HTR-8/SVneo (cell line): ENCODE measurements at places on chromosomes 3 and 15.

- DNase-seq, result peak; percentile 25
These were observed 14.8 kb downstream of the MYL3 start for GRCh38 chr3:46848271-46849044.

- DNase-seq, result no peak
These were observed 22.6 kb downstream of the DNASE1L3 start for GRCh38 chr3:58188173-58188564.

- DNase-seq, result peak; percentile 27
These were observed 47.1 kb upstream of the CTDSPL start for GRCh38 chr3:37814547-37814946.

DNA sequence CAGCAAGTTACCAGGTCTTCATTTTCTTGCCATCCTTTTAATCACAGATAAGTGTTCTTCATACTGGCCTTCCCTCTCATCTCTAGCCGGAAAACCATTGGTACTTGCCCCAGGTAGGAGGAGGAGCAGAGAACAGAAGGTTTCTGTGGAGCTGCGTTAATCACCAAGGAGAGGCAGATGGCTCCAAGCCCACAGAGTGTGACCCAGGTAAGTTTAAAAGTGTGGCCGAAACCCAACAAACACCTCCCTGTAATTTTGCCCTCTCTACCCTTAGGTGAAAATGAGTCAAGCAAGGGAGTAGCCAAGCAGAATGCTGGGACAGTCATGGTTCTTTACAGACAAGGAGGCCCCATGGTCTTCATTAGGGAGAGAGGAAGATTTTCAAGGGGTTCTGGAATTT lies 37.3 kb downstream of the NFKBIZ start:
- no peak for DNase-seq

DNA sequence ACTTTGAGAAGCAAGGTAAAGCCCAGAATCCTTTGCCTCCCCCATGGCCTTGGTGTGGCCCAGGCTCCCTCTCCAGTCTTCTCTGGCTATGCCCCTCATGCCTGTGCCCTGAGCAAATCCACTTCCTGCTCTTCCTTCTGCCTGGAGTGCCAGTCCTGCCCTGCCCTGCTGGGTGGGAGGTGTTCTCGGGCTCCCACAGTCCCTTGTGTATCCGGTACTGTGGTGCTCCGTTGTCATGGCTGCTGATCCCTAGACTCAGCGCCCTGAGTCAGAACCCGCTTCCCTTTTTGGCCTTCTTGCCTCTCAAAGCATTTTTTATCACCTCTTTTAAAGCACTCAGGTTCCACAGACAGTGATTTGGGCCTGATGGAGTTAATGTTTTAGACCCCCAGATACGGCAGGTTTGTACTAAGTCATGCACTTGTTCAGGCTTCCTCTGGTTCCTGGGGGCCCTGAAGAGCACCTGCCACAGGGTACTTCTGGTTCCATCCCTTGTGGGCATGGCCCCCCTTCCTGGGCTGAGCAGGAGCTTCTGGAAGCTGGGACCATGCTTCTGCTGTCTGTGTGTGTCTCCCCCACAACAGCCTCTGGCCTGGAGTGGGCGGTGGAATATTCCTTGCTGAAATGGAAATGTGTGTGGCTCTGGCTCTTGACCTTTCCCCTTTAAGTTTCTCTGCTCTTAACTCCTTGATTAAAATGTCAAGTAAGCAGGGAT lies 29.6 kb upstream of the ADAMTS7 start:
- DNase-seq, result no peak

GRCh38 chr3:50708620-50709019 lies 33.9 kb downstream of the DOCK3 start:
- no peak for DNase-seq

DNA sequence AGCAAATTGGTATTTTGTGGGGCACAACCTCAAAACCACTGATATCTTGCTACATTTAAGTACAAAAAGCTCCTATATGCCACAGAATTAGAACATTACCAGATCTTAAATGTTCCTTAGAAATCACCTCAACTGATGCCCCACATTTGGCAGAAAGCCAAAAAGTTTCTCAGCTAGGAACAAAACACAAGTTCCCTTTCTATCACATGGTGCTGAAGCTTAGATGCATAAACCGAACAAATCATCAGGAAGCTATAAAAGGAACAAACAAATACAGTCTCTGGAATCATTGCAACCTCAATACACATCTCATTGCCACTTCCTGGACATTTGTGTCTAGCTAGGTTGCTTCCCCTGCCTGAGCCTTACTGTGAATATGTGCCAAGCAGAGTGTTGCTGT lies 492.6 kb downstream of the LPP start:
- no peak for DNase-seq

DNA sequence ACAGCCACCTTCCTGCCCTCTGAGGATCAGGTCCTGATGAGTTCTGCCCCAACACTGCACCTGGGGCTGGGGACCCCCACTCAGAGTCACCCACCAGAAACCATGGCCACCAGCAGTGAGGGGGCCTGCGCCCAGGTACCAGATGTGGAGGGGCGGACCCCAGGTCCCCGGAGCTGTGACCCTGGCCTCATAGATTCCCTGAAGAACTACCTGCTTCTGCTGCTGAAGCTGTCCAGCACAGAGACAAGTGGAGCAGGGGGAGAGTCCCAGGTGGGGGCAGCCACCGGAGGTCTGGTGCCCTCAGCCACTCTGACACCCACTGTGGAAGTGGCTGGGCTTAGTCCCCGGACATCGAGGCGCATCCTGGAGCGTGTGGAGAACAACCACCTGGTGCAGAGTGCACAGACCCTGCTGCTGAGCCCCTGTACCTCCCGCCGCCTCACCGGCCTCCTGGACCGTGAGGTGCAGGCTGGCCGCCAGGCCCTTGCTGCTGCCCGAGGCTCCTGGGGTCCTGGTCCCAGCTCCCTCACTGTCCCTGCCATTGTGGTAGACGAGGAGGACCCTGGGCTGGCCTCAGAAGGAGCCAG lies 27.0 kb upstream of the SLC28A1 start:
- no peak for DNase-seq

GRCh38 chr15:61227269-61227949 lies 1.7 kb downstream of the RORA start:
- DNase-seq, result peak; percentile 53

- no peak for DNase-seq
These were observed 6.8 kb upstream of the IQSEC1 start for GRCh38 chr3:13080026-13080425.

- no peak for DNase-seq
These were observed 14.7 kb downstream of the CHD2 start for GRCh38 chr15:92914768-92915221.

GRCh38 chr15:39885099-39885777 lies 34.8 kb downstream of the GPR176 start:
- DNase-seq, result no peak

DNA sequence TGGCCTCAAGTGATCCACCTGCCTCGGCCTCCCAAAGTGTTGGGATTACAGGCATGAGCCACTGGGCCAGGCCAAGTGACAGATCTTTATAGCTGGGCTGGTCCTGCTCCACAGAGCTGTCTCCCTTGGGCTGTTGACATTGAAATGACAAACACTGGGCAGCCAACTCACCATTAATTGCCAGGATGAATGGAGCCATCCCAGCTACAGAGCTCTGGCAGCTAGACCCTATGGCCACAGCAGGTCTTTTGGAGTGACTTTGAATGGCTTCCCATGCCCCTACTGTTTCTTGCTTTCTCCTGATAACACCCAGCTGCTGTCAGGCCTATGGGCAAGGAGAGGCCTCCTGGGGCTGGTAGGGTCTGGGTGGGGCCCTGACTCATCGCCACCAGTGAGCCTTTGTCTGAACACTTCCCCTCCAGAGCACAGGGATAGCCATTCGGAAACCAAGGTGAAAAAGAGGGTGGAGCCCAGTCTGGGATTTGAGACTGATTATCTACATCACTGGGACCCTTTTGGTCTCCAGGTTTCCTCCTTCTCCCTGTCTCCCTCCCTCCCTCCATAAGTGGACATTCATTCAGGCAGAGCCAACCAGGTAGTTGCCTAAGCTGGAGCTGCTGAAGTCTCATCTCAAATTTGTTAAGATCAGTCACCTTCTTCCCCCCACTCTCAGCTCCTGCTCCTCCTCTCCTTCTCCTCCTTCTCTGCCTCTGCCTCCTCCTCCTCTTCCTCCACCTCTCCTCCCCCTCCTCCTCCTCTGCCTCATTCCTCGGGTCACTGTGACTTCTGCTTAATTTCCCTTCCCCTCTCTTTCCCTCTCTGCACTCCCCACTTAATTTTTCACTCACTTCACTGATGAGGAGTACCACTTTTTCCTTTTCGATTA lies 34.0 kb downstream of the BHLHE40 start:
- DNase-seq, result peak; percentile 47

- no peak for DNase-seq
These were observed 6.9 kb upstream of the SLC9A9 start for GRCh38 chr3:143855183-143855582.

GRCh38 chr15:100189849-100190248 lies 151.9 kb downstream of the ADAMTS17 start:
- no peak for DNase-seq

- no peak for DNase-seq
These were observed 217.9 kb downstream of the TBC1D2B start for GRCh38 chr15:77859491-77860060.

DNA sequence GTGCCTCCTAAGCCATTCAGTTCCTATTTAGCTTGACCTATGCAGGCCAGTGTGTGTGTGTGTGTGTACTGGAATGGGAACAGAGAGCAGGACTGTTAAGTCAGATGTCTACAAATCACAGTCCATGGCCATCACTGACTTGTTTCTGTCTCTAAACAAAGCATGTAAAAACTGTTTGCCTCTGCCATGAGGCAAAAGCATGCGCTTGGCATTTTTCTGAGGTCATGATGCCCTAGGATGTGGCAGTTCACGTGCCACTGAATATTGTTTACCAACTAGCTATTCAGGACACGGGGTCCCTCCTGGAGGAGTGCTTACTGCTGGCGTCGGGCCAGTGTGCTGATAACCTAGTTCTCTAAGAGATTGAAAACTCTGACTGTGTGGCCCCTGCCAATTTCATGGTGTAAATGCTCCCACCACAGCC lies 8.2 kb upstream of the ATP13A3 start:
- no peak for DNase-seq

GRCh38 chr3:115281697-115282675 lies 134.9 kb upstream of the ZBTB20 start:
- no peak for DNase-seq

DNA sequence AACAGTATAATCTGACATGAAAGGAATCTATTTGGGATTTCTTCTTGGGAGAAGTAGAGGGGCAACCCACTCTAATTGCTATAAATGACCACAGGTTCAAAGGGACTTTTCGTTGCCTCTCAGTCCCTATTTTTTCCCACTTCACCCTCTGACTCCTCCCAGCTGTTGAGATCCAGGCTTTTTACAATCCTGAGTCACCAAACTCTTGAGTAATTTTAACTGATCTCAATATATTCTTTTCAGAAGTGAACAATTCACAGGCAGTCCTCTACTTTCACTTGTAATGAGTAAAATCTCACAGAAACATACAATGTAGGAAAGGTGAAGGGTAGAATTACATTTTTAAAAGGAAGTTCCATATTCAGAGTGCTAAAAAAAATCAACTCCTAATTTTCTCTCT lies 44.6 kb downstream of the EIF4E3 start:
- DNase-seq, result peak; percentile 18

GRCh38 chr15:47959617-47960413 lies 161.0 kb upstream of the SLC24A5 start:
- no peak for DNase-seq

DNA sequence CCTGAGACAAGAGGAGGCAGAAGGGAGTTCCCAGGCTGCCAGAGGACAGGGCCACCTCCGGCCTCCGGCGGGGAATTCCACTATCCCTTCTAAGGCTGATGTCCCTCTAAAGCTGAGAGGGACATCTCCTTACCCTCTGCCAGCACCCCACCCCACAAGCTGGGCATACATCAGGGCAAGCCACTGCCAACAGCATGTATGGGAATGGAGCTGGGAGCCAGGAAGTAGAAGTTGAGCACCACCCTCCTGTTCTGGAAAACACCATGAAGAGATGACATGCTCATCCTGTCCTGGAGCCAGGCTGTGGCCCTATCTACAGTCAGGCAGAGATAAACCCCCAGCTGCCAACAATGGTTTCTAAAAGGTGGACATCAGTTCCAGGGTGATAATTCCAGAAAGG lies 7.1 kb downstream of the PLCD1 start:
- DNase-seq, result no peak

DNA sequence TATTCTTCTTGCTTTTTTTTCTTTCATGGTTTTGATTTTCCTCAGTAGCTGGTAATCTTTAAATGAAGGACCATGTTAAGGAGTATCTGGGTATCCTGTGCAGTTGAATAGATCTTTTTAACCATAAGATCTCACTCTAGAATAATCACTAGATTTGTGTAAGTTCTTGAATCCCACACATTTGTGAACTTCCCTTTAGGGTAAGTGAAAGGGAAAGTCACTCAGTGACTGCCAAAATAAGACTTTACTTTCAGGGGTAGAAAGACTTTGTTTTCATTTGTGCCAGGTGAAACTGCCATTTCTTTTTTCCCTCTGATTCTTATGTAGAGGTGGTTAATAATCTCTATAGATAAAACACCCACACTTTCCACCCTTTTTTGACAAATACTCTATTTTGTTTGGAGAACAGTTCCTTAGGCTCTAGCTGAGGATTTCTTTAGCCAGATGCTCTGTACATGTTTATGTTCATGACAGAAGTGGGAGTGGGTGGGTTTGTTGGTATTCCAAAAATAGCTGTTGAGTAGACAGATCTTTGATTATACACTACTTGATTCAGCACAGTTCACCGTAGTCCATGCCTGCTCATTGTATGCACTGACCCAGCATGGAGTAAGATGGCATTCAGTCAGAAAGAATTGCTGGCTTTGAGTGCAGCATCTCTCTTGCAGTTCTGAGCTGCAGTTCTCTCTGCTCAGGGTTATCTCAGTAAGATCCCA lies 28.5 kb downstream of the LRRC49 start:
- DNase-seq, result no peak

DNA sequence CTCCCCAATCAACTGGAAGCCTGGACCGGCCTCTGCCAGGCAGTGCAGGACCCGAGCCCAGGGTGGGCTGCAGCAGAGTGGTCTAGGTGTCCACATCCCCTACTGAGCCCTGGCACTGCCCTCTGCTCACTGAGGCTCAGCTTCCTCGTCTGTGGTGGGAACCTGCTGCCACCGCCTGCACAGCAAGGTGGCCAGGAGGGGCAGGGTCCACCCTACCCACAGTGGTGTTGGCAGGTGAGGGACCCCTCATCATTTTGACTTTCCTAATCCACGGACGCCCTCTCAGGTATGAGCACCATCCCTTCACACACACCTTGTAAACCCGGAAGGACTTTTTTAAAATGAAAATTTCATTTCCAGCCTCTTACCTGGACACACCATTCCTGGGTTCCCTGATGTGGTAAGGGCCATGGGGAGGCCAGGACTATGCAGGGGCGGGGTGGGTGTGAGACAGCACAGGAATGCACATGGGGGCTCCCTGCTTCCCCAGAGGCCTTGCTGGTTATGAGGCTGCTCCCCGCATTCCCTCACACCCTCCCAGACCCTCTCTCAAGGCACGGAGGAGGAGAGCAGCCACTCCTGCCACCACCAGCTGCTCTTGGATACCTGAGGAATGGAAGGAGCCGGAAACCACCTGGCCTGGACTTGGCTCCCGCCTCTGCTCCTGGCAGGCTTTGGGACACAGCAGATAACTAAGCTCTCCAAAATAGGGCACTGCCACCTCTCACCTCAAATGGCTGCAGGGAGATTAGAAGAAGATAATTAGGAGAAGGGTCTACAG lies 185.9 kb upstream of the TPM1 start:
- DNase-seq, result no peak

- peak; percentile 83 for DNase-seq
These were observed 30.6 kb upstream of the SLC6A6 start for GRCh38 chr3:14371573-14372474.

- no peak for DNase-seq
These were observed 59.8 kb upstream of the PRTG start for GRCh38 chr15:55802600-55803376.
